ENCODE measurements at places on chromosomes 5 and 9.

- DNase-seq = peak; percentile 82
Observed at GRCh38 chr9:96116275-96117064, 185.5 kb downstream of the HSD17B3 start.

DNA sequence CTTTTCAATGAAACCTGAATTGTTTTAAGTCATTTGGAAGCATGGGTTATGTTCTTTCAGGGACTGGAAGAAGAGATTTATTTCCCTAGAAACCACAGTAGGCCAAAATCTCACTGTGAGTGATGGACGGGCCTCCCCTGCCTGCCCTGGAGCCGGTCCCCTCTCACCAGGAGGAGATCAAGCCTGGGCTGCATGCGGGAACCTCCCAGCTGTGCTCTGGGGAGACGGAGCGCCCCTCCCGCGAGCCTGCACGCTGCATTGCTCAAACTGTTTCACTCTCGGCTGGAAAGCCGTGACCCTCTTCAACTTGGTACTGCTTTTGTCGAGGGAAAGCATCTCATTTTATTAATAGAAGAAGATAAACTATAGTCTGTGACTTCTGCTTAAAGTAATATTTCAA, 85.4 kb downstream of the IRX2 start:
- DNase-seq = no peak

DNA sequence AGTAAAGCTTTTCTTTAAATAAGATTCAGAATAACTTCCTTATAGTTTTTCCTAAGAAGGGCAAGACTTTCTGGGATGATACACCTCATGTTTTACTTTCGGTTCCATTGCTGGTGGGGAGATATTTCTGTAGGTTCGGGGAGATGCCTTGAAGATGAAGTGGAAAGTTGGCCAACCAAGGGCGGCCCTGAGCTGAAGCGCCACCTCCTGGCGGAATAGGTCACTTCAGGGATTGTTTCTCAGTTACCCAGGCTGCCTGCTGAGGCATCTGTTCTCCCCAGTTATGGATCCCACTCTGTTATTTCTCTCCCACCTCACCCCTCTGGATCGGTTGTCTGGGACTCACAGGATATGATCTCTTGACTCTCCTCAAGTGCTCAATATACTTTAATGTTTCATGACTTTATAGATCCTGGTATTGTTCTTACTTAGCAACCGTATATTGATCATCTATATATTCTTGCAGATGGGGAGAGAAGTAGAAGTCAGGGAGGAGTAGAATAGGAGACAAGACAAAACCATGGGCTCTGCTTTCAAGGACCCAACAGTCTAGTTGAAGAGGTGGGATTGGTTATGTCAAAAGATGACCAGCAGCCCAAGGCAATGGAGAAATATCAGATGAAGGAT, 23.4 kb downstream of the MEGF10 start:
- DNase-seq = peak; percentile 16

DNA sequence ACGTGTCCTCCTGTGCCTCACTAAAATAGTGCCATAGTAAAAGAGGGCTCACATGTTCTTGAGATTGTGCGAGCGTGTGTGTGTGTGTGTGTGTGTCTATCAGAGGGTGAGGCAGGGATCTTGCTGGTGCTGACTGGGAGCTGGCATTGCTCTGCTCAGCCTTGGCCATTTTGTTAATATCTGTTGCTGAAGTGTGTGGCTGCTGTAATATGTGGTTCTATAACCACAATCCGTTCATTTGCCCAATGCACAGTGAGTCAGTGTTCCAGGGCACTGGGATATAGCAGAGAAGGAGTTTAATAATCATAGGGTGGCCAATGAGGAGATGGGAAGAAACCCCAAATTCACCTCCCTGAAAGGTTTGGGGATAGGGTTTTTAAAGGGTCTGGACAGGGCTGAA, 61.3 kb downstream of the RASGRF2 start:
- no peak for DNase-seq

DNA sequence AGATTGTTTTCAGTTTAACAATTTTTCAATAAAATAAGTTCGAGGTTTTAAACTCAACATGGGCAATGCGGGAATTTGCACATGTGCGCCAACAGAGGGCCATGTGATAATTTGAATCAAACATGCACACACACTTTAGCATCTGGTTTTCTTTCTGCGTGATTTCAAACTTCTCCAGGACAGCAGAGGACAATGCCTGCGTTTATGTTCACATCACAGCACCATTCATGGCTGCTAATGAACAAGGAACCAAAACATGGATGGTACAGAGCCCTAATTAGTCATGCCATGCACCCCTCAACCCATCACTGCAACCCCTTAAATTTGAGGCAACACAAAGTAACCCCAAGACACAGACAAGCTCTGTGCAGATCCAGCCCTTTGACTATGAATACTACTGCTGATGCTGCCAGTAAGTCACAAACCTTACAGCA, 2.8 kb downstream of the SHC3 start:
- no peak for DNase-seq

- no peak for DNase-seq
Observed at GRCh38 chr5:20030125-20030524, 42.1 kb upstream of the CDH18 start.

GRCh38 chr9:20464242-20464641, 158.1 kb downstream of the MLLT3 start:
- DNase-seq = no peak

DNA sequence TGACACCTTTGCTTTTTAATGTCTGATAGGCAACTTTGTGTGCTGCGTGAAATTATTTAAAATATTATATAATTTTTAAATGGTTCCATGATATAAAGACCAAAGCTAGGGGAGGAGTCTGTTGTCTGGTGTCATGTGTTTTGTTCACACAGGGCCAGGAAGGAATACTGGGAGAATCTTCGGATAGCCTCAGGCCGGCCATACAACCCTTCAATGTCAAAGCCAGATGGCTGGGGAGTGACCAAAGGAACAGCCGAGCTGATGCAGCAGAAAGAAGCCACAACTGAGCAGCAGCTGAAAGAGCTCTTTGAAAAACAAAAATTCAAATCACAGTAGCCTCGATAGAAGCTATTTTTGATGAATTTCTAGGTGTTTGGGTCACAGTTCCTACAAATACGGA, 19.2 kb downstream of the BHMT start:
- DNase-seq = no peak

DNA sequence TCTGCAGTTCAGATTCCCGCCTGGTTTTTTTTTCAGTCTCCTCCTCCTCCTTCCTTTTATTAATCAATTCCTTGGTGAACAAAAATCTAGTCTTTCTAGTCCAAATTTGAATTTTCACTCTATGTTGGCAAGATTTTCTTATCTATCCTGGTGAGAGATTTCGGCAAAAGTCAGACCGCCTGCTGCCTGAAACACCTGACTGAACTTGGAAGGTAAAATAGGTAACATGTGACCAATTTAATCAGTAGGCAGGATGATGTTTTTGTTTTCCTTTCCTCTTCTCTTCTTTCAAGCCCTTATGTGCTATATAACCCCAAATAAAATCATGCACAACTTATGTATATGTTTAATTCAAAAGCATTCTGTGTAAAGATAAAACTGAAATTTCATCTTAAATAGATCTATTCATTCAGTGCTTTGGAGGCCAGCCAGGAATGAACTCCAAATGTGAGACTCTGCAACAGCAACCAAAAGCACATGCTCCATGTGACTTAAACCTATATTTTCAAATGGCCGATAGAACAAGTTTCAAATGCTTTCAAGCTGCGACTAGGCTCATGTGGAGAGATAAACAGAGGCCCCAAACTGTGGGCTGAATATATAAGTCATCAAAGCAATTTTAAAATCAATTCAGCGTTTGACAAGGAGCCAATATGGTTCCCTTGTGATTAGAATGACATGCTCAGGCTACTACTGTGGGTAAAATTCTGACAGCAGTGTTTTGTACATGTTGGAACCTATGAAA, 100.4 kb upstream of the SEMA6A start:
- no peak for DNase-seq

GRCh38 chr9:129478961-129479630, 141.8 kb downstream of the C9orf50 start:
- DNase-seq = peak; percentile 49

DNA sequence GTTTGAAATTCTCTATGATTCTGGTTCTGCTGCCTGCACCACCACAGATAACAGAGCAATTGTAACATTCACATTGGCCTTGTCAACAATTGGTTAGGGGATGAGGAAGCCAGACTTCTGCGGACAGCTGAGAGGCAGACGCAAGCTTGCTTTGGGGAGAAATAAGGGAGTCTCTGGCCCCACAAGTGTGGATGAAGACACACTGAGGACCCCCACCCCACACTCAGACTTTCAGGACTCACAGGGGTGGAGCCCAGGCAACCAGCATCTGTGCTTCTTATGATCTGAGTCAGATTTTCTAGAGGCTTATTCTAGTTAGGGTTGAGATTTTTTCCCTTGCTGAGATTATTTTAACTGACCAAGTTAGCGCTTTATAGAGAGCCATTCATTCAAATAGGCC, 140.3 kb upstream of the IRX2 start:
- DNase-seq = no peak

DNA sequence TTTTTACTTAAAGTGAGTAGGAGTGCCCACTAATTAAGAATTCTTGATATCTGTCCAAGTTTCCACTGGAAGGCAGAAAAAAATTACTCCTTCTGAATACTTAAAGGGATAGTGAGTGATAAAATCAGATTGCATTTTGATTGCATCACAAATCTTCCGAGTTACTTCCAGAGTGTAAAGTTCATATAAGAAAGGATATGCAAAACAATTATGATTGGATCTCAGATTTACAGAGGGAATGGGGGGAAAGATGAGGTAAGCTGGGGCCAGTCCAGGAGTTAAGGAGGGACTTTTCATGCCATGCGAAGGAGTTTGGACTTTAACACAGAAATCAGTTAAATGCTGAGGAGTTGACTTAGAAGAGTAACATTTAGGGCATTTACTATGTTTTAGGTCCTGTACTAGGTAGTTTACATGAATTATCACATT, 9.3 kb upstream of the RNF145 start:
- no peak for DNase-seq

DNA sequence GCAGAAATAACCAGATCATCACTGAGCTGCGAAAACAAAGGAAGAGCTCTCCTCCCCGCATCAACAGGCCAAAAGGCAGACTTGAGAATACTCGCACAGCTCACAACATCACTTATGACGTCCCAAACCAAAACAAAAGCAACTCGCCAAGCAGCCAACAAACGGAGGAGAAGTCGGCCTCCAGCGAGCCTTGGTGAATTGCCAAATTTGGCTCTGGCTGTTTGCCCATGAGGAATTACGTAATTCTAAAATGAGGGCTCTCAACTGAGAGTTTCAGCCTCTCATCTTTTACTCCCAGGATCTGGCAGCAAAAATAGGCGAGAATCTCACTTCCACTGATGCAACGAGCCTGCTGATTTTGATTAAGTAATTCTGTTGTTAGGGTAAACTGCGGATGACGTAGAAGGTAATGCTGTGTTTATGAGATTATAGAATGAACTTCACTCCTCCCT, 51.7 kb upstream of the SEMA6A start:
- DNase-seq = no peak

DNA sequence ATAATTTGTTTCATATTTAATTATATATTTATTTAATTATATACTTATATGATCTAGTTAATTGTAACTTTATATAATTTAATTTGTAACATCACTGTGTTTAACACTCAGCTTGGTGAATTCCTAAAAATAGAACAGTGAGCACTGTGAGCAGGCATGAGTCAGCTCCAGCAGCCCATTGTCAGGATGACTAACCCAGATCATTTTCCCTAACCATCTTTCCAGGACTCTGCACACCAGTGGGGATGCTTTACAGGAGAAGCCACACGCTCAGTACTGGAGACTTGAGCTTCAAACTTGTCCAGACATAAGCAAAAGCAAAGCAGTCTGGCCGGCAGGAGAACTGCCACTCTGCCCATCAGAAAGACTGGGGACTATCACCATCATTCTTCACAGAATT, 446.2 kb upstream of the TRPC7 start:
- DNase-seq = no peak

GRCh38 chr9:129333617-129334104, 155.6 kb upstream of the IER5L start:
- DNase-seq = peak; percentile 31

- no peak for DNase-seq
Observed at GRCh38 chr5:157285310-157286035, 19.6 kb downstream of the CYFIP2 start.

DNA sequence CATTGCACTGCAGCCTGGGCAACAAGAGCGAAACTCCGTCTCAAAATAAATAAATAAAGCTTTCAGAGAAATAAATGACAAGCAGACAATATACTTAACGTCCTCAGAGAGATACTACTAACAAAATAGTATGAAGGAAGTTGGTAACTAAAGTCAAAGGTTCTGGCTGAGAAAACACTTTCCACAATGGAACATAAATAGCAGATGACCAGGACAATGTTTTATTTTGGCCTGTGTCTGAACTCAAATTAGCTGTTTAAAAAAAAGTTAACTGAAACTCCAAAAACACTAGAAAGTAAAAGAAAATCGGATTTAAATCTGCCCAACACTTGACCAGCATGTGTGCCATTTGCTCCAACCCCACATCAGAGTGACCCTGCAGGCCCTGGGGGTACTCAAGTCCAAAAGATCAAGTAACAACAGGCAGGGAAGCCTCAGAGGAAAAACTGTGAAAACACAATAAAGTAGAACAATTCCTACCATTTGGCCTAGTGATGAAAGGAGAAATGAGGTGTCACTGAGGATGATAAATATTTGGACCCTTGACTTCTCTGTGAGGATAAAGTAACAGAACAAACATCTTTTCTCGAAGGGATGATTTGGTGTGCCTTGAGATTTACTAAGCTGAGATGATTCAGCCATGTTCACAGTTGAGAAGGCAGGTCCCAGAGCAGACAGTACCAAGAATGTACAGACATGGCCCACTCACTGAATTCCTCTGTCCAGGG, 47.7 kb downstream of the LHFPL2 start:
- no peak for DNase-seq

DNA sequence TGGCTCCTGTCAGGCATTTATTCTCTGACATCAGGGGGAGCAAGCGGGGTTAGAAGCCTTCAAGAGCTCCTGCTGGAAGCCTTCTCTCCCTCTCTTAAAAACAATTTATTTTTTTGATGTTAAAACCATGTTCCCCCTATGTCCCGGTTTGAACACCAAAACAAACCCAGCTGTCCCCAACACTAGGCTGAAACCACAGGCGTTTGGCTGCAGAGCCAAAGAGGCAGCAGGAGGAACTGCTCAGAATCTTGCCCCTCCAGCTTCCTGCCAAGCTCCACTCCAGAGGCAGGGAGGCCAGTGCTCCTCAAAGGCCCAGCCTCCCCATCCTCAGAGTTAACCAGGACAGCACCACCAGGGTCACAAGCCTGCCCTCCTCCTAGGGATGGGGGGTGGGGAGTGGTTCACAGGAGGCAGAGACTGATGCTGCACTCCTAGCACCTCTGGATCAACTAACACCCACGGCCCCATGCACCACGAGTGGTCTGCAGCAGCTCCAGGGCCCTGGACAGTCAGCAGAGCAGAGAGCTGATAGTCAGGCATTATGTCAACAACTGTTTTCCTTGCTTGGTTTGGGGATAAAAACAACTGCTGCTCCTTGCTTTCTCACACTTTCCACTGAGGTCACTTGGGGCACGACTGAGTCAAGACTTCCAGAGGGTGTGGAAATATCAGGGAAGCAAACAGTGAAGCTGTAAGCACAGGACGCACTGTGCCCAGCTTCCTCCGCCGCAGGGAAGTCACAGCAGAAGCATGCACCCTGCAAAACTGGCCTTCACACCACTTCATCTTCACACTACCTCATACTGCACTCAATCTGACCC, 96.5 kb upstream of the ADRA1B start:
- no peak for DNase-seq

All from HepG2 (cell line).